ENCODE measurements at places on chromosomes 4 and X.

- DNase-seq, result no peak
These were observed 2.0 kb upstream of the DDX3X start for GRCh38 chrX:41332005-41332404.

DNA sequence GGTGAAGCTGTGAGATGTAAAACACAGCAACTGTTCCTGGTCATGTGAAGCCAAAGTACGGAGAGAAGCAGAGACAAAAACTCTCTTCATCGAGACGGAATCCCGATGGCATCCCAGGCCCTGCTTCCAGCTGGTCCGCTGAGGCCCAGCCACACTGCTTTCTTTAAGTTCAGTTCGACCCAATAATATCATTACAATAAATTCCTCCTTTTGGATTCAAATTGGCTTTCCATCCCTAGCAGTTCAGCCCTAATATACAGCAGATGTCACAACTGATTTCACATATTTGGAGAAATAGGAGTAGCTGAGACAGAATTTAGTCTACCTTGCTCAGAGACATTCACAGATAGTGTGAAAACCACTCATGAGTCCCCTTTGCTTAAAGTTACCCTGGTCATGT, 98.3 kb upstream of the SPRY1 start:
- no peak for DNase-seq

GRCh38 chr4:76588274-76588673, 153.2 kb downstream of the SHROOM3 start:
- no peak for DNase-seq

- DNase-seq, result no peak
These were observed 751 bp upstream of the RGS12 start for GRCh38 chr4:3291969-3292570.

DNA sequence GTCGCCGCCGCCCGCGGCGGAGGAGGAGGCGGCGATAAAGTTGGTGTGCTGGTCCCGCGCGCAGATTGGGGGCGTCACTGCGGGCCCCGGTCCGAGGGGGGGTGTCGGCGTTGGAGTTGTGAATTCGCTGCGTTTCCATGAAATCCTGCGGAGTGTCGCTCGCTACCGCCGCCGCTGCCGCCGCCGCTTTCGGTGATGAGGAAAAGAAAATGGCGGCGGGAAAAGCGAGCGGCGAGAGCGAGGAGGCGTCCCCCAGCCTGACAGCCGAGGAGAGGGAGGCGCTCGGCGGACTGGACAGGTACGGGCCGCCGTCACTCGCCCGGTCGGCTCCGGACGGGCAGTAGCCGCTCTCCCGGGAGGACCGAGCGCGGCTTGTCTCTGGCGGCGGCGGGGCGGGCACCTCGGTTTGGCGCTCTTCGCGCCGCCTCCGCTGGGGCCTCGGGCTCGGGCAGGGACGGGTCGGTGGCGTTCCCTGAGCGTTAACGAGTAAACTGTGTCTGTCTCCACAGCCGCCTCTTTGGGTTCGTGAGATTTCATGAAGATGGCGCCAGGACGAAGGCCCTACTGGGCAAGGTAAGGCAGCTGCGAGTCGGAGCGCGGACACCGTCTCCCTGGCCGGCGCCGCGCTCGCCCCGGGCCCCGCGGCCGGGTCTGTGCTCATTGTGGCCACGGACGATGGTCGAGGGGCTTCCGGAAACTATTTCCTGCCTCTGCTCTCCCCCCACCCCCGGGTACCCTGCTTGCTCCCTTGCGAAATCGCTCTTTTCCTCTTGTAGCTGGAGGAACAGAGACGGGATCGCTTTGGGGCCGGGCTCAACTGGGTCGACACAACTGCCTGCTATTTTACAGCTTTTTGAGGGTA, 658 bp downstream of the KDM6A start:
- DNase-seq, result no peak

GRCh38 chrX:3175659-3176438, 134.6 kb downstream of the ARSF start:
- no peak for DNase-seq

DNA sequence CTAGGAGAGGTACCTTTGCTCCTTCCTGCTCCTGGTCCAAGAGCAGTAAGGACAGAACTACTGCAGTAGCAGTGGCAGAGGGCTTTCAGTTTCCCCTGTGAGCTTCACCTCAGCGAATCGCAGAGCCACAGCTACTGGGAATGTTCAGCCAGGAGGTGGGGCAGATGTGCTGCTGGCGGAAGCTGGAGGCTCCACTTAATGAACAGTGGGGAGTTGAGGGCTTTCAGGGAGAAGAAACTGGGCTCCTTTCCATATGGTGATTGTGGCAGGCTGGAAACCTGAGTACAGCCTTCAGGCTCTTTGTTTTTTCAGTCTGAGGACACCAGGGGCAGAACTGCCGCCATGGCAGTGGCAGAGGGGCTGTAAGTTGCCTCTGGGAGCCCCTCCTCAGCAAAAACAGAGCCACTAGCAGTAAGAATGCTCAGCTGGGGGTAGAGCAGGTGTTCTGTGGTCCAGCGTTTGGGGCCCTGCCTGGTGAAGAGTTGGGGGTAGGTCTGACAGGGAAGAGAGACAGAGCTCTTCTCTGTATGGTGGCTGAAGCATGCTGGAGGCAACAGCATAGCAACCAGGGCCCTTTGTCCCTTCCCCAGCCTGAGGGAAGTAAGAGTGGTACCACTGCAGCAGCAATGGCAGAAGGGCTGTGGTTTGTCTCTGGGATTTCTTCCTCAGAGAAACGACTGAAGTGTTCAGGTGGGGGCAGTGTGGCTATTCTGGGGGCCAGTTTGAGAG, 106.0 kb upstream of the GRXCR1 start:
- no peak for DNase-seq

DNA sequence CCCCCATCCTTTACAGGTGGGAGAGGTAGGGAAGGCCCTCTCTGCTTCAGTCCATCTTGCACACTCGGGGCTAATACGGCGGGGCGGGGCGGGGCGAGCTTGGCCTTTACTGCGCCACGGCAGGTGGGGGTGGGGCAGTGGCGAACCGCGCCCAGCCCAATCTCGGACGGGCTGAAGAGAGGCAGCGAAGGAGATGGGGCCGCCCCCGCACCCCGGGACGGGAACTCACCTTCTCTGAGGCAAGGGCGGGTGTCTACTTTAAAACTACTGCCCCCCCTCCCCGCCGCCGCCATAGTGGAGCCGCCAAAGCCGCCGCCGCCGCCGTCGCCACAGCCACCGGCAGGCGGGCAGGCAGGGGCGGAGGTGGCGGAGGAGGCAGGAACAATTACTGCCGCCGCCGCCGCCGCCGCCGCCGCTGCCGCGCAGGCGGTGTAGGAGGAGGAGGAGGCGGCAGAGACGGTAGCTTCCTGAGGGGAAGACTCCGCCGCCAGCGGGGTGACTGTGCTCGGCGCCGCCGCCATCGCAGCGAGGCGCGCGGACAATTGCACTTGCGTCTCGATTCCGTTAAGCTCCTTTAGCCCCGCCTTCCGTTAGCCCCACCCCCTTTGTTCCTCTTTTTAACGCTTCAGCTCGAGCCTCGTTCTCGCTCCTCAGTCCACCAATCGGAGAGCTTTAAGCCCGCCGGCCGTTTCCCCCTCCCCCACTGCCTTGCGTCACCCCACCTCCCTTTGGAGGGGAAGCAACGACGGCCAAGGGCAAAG, at the start of gene ZMAT1:
Gene ZMAT1, minus strand, starts transcription at position 540 of the 761 bp plus-strand sequence. Its CDS starts 19 bp downstream, at position 521.
- DNase-seq, result no peak

- DNase-seq, result no peak
These were observed 568 bp downstream of the NIPAL1 start for GRCh38 chr4:48017108-48017571.

- no peak for DNase-seq
These were observed 65.2 kb upstream of the SLC7A11 start for GRCh38 chr4:138307319-138307718.

- DNase-seq, result no peak
These were observed 127.2 kb downstream of the UBE2K start for GRCh38 chr4:39825090-39825489.

DNA sequence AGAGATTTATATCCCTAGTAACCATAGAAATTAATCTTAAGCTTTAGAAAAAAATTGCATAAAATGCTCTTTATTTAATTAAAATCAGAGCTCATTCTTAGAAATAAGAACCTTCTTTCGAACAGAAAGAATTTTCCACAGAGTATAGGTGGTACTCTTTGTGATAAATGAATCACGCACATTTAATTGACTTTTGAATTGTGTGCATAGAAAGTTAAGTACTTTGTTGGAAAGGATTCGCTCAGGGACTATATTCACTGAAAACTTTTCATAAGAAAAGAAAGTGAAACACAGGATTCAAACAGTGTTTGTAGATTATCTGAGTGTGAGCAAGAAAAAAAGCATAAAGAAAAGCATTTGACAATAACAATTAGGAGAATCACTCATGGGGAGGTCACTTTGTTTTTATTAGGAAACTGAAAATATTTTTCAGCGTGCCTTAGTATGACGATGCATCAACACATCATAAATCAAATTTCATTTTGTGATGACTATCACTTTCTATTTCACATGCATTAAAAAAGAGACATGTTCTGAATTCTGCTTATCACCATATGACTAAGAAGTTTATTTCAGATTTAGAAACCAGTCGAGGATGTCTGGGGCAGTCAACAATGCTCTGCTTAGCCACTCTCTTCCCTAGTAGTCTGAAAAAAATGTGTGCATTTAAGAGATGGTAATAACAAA, 49.5 kb downstream of the STX18 start:
- DNase-seq, result no peak

GRCh38 chr4:72876946-72877345, 192.6 kb downstream of the COX18 start:
- no peak for DNase-seq

- DNase-seq, result no peak
These were observed 22.9 kb downstream of the OCIAD1 start for GRCh38 chr4:48853604-48854394.

DNA sequence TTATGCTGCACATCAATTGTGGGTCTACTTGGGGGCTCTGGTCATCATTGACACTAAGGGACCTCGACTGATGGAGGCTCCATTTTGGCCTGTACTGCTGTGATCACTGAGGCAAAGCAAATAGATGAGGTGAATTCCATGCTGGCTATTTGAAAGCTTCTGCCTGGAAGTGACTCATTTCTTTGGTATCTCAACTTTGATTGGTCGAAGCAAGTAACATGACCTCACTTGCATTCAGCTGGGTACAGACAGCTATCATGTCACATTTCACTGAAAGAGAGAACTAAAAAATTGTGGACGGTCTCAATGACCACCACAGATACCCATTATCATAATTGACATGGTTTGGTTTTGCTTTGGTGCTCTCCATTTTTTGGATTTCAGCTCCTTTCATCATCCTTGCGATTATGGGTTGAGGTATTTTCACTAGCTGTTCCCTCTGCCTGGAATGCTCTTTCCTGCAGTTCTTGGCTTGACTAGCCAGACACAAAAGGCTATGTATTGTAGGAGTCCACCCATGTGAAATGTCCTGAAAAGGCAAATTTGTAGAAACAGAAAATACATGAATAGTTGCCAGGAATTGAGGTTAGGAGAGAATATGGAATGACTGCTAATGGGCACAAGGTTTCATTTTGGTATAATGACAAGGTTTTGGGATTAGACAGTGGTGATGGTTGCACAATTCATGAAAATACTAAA, 369.2 kb upstream of the LCORL start:
- no peak for DNase-seq

- DNase-seq, result no peak
These were observed 113.7 kb downstream of the SHROOM3 start for GRCh38 chr4:76548704-76549103.

DNA sequence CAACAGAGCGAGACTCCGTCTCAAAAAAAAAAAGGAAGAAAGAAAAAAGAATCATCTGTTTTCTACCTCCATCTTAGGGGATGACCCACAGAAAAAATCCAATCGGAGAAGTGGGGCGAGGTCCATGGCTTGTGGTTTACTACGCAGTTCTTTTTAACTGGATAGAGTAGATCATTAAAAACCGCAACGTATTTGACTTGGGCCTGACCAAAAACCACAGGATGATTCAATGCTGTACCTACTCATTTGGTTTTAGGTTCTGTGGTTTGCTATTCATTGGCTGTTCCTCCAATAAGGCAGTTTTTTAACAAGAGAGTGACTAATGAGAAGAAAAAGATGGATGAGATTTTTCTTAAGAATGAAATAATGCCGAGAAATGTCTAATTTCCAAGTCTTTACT, 83.7 kb downstream of the FREM3 start:
- DNase-seq, result no peak

- no peak for DNase-seq
These were observed 8.6 kb downstream of the LAGE3 start for GRCh38 chrX:154470434-154470833.

DNA sequence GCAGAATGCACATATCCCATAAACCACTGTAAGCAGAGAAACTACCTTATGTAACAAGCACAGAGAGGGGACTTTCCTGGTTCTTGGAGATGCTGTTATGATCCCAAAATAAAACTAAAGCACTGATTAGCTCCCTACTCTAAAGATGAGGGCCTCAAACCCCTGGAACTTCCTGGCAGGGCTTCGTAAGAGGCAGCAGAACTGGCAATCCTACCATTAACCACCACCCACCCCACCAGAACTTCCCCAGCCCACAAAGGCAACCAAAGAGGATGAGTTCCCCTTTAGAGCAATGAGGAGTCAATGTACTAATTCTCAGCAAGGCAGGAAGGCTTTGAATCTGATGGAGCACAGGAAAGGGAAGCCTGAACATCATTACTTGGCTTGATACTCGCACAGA, 436.5 kb upstream of the FRG1 start:
- no peak for DNase-seq

DNA sequence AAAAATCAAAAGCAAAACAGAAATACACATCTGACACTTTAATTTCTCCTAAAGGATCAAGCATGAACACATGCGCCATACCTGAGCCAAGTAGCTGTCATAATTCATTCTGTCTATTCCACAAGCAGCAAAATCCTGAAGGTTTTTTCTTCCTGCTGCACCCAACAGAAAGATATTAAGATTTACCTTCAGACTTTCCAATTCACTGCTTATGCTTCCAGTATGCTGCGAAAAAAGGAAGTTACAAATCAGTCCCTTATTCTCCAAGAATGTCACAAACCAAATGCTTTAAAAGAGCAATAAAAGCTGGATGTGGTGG, 29.2 kb upstream of the FGFBP2 start:
- no peak for DNase-seq
